Aorta (tissue), 5 donors: ENCODE measurements at places on chromosomes 7 and 10. TPM values are rescaled to one million over a fixed set of nuclear protein-coding genes. Genes with fewer than 3 reads are reported as not detected.

The DPP6 gene
- not detected for polyA plus RNA-seq

The RADIL gene
- polyA plus RNA-seq, result 15.0 TPM

The PCLO gene
- polyA plus RNA-seq, result 0.13 TPM

The ZNF488 gene
- polyA plus RNA-seq, result 0.20 TPM

The EPO gene
- 0.26 TPM for polyA plus RNA-seq

The MRC1 gene
- 29.3 TPM for polyA plus RNA-seq

The SORCS3 gene
- not detected for polyA plus RNA-seq

The MCM10 gene
- 0.13 TPM for polyA plus RNA-seq

The C10orf67 gene
- polyA plus RNA-seq, result not detected

The CLCN1 gene
- not detected for polyA plus RNA-seq

DNA sequence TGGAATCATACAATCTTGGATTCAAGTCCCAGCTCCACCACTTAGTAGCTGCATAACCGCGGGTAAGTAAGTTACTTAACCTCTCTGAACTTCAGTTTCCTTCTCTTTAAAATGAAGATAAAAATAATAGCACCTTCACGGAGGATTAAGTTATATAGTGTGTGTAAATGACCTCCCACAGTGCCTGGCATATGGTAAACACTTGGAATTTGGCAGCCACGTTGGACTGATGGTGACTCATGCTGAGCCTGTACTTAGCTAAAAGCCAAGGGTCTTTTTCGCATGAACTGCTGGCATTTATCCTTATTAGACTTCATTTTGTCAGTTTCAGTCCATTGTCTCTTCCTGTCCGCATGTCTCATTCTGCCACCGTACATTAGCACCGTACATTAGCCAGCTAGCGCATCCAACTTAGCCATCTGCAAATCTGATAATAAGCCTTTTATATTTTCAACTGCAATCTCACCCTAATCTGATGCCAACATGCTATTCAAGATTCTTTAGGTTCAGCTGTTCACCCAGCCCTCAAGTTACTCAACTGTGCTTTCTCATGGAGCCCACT, 11.2 kb downstream of the SLC13A4 start:
- no peak for DNase-seq

DNA sequence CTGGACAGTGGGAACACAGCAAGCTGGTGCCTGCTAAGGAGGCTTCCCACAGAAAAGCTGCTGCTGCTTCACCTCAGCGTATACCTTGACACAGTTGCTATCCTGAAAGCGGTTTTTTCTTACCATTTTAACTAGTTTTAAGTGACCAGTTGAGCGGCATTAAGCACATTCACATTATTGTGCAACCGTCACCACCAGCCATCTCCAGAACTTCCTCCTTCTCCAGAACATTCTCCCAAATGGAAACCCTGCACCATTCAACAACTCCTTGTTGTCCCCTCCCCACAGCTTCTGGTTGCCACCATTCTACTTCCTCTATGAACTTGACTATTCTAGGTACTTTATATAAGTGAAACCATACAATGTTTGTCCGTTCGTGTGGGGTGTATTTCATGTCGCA, 169.9 kb downstream of the SNX10 start:
- DNase-seq, result no peak

- peak; percentile 50 for DNase-seq
These were observed 181.5 kb downstream of the DIP2C start for GRCh38 chr10:507908-508444.

DNA sequence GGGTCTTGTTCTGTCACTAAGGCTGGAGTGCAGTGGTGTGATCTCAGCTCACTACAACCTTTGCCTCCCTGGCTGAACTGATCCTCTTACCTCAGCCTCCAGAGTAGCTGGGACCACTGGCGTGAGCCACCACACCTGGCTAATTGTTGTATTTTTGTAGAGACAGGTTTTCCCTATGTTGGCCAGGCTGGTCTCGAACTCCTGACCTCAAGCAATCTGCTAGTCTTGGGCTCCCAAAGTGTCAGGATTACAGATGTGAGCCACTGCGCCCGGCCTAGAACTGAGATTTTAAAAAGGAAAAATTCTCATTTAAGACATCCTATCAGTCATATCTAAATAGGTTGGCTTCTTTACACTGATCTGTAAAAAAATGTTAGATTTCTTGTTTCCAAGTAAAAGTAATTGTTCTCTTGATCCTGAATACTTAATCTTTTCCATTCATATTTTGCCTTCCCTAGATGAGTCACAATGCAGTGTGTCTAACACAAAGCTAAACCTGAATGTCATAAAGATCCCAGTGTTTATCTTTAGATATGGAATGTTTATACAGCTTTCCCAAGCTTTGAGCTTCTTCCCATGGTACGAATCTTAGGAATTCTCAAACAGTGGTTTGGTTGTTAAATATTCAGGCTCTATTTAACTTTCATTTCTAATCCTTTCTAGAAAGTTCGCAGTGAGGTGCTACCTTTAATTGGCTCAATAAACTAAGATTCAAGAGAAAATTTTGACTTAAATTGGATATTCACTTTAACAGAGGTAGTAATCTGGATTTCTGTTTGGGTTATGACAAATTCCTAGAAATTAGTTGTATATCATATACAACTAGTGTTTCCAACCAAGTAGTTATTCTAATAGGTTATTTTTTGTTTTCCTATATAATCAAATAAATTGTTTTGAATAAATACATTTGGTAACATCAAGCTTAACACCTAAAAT, 12.1 kb upstream of the LAMB1 start:
- no peak for DNase-seq

DNA sequence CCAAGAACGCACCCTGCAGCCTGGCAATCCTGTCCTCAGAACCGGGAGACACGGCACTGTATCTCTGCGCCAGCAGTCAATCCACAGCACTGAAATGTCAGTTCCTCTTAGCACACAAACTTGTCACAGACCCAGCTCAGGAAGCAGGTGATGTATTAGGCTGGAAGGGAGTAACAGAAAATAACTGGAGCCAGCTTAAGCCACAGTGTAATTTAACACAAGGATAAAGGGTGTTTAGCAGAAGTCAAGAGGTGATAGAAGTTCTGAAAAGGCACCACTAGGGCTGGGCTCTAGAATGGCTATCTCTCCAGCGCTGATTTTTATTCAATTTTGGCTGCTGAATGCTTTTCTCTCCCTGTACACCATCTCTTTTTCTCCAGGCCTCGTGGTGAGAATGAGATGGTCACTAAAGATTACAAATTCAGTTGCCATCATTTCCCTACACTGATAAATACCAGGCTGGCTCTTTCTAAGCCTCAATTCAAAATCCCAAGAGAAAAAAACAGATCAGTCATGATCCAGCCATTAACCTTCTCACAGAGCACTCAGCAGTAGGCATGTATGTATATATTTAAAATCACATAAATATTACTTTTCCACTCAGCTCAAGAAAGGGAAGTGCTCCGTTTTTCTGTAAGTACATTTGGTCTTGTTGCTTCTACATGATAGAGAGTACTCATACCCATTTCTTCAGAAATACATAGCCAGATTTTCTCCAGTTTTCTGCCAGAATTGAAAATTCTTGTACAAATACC, 102.7 kb upstream of the PRSS1 start:
- no peak for DNase-seq

- no peak for DNase-seq
These were observed 77.6 kb upstream of the JAZF1 start for GRCh38 chr7:28258240-28258639.

DNA sequence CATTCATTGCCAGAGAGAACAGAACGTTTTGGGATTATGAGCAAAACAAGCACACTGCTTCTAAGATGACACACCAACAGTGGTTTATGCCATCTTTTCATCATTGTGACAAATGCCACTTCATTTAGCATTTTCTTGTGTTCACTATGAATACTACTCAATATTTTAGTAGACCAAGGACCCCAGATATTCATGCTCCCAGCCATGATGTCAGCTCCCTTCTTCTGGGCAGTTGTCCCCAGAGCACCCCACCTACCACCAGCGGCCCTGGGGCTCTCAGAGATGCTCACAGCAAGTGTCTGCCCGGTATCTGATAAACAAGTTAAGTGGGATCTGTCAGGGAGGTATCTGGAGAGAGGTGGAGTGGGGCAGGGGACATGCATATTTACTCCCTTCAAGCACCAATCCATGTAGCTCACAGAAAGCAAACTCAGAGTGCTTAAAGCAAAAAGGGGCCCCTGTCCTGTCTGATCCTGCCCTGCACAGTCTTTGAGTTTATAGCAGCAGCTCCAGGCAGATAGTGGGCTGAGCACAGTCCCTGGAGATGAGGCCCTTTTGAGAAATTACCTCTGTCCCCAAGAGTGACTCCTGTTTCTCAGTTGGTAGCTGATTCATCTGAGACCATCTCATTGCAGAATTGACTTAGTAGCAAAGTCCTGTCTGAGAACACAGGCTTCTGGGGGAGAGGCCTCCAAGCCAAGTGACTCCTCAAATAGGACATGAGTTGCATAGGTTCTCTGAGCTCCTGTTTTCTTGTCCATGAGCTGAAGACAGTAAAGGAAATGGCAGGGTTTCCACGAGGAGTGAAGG, 281.8 kb upstream of the KLF6 start:
- no peak for DNase-seq

GRCh38 chr10:43653746-43654145, 5.1 kb upstream of the ZNF32 start:
- no peak for DNase-seq

DNA sequence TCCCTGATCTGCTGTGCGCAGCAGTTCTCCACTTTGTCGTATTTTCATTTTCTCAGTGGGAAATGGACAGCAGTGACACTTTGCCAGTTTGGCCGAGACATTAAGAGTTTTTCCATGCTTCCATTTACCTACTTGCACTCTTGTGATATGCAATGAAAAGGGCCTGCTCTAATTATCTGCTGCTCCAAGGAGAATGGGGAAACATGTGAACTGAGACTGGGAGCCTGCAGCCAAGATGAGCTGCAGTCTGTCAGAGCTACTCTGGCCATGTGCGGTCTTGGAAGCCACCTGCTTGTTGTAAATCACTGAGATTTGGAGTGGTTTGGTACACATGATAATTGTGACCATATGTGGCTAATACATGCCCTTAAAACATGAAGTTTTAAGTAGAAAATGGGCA, 586.6 kb upstream of the POT1 start:
- no peak for DNase-seq

DNA sequence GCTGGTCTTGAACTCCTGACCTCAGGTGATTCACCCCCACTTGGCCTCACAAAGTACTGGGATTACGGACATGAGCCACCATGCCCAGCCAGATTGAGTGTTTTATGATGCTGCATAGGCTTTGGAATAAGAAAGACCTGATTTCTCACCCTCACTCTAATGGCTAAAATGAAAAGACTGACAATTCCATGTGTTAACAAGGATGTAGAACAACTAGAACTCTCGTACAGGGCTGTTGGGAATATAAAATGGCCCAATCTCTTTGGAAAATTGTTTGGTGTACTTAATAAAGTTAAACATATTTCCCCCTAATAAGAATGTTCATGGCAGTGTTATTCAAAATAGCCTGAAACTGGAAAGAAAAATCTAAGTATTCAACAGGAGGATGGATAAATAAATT, 43.2 kb upstream of the VCL start:
- no peak for DNase-seq

DNA sequence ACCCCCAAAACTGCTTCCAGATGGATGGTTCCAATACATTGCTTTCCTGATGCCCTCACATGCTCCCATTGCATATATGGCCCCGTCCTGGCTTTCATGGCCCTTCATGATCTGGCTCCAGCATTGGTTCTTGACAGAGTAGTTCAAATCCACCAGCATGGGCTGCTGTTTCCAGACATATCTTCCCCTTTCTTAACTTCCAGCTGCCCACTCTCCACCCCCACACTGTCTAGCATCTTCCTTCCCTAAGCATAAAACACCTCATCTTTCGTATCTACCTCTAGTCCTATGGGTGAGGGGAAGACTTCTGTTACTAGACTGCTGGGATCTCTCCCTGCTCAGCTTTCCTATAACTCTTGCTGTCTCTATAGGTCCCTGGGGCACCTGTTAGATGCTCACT, 13.2 kb upstream of the GOLGA7B start:
- DNase-seq, result no peak

DNA sequence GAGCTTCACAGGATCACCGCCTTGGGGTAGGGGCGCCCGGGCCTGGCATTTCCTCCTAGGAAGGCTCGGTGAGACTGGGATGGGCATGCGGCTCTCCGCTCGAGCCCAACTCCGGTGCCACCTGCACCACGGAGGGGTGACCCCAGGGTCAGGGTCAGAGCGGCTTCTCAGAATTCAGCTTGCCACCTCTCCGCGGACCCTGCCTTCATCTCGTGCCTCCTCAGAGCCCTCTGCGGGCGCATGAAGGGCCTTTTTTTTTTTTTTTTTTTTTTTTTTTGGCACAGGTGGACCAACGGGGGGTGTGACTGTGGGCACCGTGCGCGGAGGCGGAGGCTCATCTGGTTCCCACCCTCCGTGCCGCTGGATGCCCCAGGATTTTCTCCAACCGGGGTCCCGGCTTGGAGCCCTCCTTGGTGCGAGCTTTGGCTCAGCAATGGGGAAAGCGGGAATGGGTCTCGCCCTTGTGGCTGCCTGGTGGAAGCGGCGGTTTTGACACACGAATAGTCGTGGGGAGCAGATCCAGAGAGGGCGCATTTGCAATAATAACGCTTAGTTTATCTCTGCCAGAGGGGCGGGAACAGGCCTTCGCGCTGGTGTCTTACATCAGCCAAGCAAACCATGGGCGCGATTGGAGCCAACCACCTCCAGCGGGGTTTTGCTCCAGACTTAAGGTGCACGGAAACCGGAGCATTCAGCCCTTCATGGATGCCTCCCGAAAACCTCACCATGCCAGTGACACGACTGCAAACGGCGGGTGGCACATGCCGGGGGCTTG, 5.0 kb upstream of the TNRC18 start:
- DNase-seq, result peak; percentile 84

DNA sequence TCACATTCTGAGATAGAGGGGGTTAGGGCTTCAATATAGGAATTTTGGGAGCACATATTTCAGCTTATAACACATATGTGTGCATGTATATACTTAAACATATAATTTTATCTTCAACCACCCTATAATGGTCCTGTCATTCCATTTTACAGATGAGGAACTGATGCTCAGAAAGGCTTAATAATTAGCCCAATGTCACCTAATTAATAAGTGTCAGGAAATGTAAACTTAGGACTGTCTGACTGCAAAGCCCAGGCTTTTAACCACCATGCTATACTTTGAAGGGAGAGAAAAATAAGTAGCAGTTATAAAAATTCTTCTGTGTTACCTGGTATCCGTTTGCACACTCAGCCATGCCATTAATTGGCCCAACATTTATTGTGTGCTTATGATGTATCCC, 172.6 kb downstream of the SKIDA1 start:
- no peak for DNase-seq

DNA sequence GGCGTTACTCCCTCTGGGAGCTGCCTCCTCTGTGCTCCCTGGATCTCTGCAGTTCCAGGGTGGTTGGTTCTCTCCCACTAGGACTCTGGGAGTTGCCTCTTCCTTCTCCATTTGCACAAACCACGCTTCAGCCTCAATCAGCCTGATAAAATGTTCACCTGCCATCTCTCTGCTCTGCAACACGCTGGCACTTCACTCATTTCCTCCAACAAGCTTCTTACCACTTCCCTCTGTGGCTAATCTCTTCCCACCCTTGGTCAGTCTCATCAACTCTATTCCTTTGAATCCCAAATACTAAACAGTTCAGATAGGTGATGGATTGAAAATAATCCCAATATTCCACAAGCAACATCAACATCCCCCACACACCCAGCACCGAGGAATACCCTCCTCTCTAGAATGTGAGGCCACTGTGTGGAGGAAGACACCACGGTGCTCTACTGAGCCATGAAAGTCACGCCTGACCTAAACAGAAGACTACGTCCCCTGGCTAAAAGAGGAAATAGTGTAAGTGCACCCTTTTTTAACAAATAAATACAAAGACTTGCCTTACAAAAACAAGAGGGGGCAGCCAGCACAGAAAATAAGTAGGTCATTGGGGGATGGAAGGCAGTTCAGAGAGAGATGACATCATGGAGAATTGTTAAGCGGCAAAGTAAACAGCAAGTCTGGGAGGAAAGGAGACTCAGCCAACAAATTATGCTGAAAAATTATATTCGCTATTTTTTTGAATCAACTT, 1.9 kb upstream of the FAM170B start:
- no peak for DNase-seq
